NCI-H510A (cell line): ENCODE measurements at places on chromosomes 2 and 18.
A peak's percentile ranks its signal among the peaks of the same experiment; 100 is the strongest.

- DNase-seq: no peak
Measured at GRCh38 chr2:65045651-65046050, 10.6 kb upstream of the CEP68 start.

- DNase-seq: no peak
Measured at GRCh38 chr18:39839782-39840181, 2115.3 kb upstream of the PIK3C3 start.

DNA sequence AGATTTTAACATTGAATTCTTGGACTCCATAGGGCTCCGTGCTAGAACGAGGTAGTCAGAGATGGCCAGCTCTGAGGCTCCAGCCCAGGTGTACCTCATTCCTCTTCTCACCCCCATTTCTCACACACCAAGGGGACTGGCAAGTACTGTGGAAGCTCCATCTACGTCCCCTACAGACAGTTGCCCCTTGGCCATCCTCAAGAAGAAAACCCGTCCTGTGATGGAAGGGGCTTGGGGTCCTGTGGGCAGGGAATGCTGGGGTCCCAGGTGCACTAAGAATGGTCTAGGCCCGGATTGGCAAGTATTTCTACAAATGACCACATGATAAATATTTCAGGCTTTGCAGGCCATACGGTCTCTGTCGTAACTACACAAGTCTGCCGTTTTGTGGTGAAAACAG, 110.3 kb downstream of the PDCL3 start:
- no peak for DNase-seq

GRCh38 chr2:72159211-72159993, 11.7 kb upstream of the CYP26B1 start:
- no peak for DNase-seq

DNA sequence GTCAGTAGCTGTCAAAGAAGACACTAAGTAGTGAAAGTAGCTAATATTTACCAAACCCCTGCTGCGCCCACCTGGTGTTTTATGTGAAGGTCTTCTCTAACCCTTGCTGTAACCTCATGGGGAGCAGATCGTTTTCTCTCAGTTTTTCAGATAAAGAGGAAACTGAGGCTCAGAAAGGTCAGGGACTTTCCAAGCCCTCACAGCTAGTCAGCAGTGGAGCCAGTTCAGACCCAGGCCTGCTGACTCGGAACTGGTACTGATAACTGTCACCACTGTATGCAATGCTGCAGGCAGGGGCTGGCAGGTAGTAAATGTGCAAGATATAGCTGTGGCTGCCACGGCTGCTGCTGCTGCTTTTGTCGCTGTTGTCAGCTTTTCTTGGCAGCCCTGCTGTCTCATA, 69.1 kb downstream of the LRRFIP1 start:
- no peak for DNase-seq

DNA sequence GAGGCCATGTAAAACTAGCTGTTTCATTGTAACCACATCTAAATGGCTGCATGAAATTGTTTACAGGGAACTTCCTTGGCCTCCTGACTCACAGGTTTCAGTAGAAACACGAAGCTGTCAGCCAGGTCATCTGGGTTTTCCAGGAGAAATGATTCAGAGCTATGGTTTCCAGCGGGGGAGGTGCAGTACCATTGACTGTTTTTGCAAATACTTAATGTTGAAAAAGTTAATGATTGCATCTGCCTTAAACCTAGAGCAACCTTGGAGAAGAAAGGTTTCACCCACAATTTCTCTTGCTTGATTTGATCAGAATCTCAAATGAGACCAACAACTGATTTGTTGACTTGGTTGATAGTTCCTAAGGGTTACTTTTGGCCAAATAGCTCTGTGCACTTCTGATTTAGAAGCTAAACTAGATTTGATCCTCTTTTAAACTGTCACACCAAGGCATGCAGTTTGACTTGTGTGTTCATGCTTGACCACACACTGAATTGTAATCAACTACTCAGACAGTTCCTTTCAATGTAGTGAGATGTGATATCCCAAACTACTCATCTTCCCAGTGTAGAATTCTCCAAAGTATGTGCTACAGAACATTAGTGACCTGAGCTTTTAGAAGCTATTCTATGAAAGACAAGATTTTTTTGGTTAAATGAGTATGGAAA, 193.5 kb upstream of the CHST9 start:
- no peak for DNase-seq

DNA sequence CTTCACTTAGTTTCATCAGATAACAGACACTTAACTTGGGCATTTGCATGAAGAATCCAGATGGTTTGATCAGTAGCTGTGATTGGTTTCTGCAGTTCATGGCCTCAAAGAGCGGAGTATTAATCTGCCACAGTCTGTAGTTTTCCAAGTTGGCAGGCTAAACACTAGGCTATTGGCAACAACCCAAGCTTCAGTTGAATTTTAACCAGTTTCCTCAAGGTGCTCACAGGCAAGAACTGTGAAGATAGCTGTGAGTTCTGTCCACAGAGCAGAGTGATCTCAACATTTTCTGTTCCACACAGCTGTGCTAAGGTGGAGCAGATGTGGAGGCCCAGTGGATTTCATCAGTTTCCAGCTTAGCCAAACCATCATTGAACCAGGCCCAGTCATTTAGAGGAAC, 469.5 kb upstream of the LINC00305 start:
- no peak for DNase-seq

DNA sequence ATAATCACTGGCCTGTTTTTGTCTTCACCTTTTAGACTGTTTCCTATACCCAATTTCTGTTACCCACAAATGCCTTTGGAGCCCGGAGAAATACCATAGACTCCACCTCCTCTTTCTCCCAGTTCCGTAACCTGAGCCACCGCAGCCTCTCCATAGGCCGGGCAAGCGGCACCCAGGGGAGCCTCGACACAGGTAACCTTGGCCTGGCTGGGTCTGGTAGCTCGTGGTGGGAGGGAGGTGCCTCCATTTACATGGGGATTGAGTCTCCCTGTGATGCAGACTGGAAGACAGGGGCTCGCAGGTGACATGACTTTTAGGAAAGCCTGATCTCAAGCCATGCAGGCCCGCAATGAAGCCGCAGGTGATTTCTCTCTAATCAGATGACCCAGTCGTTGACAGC, 100.6 kb downstream of the CABLES1 start:
- DNase-seq: peak; percentile 24

DNA sequence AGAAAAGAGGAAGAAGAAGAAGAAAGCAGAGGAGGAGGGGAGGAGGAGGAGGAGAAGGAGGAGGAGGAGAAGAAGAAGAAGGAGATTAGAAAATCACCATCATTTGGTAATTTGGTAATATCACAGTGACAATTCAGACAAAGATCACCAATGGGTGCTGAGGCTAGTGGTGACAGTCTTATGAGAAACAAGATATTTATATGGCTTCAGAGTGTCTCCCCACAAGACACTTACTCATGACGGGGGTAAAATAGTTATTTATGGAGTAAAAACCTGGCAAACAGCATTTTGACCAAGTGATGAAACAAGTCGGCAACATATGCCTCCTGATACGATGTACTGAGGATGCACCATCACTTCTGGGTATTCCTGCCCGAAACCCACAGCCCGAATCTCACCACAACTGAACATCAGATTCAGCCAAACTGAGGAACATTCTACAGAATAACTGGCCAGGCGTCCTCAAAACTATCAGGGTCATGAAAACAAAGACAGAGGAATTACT, 4.9 kb downstream of the ASPRV1 start:
- DNase-seq: no peak

- DNase-seq: peak; percentile 17
Measured at GRCh38 chr2:2230433-2230817, 100.7 kb downstream of the MYT1L start.

DNA sequence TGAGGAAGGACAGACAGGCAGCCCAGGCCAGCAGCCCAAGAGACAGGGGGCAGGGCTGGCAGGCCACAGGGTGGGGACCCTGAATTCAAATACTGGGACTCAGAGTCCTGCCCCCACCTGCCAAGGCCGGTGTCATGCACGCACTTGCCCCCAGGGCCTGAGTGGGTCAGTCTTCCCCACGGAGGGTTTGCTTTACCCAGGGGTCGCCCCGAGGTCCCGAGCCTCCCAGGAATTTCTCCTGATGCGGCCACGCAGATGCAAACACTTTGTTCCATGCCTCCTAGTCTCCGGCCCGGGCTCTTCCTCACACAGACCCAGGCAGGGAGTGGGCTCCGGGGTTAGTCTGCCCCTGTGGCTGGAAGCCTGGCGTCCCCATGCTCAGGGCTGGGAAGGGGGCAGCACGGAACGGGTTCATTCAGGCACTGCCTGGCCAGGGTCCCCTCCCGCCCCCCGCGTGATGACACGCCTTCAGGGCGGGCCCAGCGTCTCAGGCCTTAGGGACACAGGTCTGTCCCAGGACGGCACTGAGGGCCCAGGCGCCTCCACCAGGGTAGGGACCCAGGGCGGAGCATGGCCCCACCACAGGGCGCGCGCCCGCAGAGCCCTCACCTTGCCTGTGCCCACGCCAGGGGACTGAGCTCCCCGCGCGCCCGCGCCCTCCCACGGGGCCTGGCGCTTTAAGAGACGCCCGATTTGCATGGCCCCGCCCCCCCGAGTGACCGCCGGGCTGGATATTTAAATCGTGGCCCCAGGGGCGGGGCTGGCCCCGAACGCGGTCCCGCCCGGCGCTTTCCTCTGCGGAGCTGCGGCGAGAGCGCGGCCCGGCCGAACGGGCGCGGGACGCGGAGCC, at the start of gene SNED1:
TSS of gene SNED1 (plus strand) at position 763 of the 850 bp plus-strand sequence. CDS start 220 bp downstream, outside the sequence.
- DNase-seq: peak; percentile 76

DNA sequence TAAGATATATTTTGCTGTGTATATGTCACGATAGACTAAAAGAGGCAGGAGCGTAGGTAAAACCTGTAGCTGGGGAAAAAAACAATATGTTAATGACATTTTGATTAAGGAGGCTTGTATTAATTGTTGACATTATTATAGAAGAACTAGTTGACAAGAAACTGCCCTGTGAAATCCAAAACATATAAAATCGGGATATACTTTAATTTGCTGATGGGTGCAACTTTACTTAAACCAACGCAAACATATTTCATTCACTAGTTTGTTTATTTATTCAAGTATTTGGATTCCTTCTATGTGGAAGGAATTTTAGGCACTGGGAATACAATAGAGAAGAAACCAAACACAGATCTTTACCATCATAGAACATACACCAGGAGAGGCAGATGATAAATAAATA, 8.0 kb downstream of the WDR7 start:
- DNase-seq: no peak

DNA sequence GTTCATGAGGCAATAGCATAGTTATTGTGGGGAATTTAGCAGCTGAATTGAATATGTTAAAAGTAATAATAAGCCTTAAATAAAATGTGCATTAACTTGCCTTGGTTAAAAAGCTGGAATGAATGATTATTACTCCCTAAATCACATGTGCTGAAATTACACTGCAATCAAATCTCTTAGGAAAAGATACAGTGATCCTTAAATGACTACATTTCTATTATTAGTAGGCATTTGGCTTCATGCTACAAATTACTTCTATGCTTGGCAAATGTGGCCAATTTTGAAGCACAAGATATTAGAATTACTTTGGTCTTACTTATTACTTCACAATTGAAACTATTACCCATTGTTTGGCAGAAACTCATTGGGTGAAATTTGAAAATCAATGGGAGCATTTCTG, 5.4 kb downstream of the RND3 start:
- no peak for DNase-seq

- DNase-seq: no peak
Measured at GRCh38 chr2:47118581-47118980, 36.5 kb downstream of the STPG4 start.

GRCh38 chr2:199443589-199444130, 14.1 kb downstream of the SATB2 start:
- DNase-seq: no peak

- no peak for DNase-seq
Measured at GRCh38 chr18:9861157-9861556, 24.6 kb upstream of the TXNDC2 start.

DNA sequence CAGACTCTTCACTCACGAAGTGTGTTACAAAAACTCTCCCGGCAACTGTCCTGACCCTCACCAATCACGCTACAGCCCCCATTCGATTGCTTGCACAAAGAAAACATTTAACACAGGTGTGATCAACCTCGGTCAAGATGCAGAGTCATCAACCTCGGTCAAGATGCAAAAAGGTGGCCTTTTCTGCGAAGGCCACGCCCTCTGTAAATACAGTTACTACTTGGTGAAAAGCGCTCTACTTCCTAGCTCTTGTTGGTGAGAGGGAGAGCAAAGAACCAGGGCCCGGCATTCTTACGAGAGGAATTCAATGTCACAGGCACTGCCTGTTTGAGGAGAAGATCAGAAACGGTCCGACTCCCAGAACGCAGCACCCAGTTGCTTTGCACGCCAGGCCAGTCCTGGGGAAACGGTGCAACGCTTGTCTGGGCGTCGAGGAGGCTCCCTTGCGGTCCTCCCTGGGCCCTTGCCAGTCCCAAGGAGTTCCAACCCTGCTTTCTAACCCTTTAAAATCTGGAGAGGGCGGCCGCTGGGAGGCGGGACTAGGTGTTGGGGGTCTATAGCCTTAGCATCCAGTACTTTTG, 1.9 kb downstream of the PIEZO2 start:
- DNase-seq: no peak

GRCh38 chr2:217160103-217160743, 300.4 kb upstream of the TNP1 start:
- DNase-seq: no peak

- no peak for DNase-seq
Measured at GRCh38 chr2:226380679-226381078, 418.9 kb downstream of the IRS1 start.

GRCh38 chr2:212237350-212238095, 301.1 kb downstream of the ERBB4 start:
- DNase-seq: peak; percentile 13

GRCh38 chr2:24892928-24893327, 27.1 kb downstream of the ADCY3 start:
- no peak for DNase-seq

GRCh38 chr2:233096006-233096405, 35.9 kb downstream of the INPP5D start:
- DNase-seq: no peak

DNA sequence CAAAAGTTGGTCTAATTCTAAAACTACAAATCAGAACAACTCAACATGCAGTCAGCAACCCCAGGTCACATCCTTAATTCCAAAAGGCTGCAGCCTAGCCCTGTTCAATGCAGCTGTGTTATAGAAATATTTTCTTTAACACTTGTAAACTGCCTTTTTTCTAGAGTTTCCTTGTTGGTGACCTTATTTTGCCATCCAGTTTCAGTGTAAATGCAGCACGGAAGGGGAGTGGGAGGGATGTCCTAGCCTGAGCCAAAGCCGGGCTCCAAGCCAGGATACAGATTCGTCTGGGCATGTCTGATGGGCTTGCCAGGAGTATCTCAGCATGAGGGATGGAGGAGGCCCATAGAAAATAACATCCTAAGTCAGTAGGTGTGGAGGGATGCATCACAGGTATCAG, 17.7 kb upstream of the SP3 start:
- peak; percentile 37 for DNase-seq

DNA sequence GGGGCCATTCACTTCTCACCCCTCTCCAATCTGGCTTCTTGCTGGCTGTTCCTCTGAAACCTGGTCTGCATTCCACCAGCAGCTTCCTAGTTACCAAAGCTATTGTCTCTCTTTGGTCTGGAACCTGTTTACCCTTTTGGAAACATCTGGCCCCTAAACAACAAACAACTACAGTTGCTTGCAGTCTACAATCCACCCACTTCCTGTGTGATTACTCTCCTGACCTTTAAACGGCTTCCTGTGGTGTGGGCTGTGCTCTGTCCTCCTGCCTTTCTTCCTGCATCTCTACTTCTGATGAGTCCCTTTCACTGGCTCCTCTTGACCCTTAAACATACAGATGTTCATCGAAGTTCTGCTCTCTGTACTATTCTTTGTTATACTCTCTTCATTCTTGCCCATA, 303.8 kb downstream of the TDRD15 start:
- no peak for DNase-seq

- no peak for DNase-seq
Measured at GRCh38 chr2:105882341-105882740, 137.6 kb downstream of the NCK2 start.
